ENCODE measurements at places on chromosomes 1 and 21. TPM values are rescaled to one million over a fixed set of nuclear protein-coding genes. Genes with fewer than 3 reads are reported as not detected.

GRCh38 chr1:115757856-115758255 lies 10.7 kb downstream of the CASQ2 start:
- DNase-seq = no peak

DNA sequence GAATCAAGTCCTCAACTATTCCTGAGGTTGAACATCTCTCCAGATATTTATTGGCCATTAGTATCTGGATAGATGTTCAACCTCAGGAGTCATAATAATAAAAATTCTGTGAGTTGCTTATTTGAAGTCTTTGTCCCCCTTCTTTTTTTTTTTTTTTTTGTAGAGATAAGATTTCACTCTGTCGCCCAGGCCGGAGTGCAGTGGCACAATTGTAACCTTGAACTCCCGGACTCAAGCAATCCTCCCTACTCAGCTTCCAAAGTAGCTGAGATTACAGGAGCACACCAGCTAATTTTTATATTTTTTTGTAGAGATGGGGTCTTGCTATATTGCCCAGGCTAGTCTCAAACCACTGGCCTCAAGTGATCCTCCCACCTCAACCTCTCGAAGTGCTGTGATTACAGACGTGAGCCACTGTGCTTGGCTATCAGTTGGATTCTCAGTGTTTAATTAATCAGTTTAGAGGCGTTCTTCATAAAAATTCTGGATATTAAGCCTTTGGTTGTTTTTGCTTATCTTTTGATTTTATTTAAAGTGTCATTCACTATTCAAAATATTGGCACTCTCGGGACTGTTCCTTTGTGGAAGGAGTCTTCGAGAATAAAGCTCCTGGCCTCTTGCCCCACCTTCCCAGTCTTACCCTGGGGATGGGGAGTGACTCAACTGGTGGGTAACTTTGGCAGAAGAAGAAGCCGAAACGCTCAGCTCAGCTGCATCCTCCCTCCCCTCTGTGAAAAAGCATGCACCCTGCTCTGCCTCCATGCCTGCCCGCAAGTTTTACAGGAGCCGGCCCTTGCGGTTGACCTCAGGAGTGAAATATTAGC lies 11.2 kb upstream of the HYI start:
- DNase-seq = no peak

Gene LRRC38
- polyA plus RNA-seq = not detected

Gene MPL
- polyA plus RNA-seq = not detected

DNA sequence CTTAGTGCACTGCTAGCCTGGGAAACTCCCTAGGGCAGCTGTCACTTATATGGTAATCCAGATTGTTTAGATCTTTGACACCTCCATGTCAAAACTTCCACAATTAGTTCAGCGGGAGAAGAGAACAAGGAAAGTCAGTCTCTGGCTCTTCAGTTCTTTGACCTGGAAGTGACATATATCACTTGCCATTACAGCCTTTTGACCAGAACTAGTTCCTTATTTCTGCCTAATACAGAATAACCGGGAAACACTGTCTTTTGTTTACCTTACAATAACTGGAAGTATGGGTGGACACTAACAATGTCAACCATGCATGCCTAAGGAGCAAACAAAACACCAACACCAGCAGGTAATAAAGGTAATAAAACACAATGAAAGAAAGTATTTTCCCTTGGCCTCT lies 68.3 kb downstream of the C4BPA start:
- DNase-seq = no peak

DNA sequence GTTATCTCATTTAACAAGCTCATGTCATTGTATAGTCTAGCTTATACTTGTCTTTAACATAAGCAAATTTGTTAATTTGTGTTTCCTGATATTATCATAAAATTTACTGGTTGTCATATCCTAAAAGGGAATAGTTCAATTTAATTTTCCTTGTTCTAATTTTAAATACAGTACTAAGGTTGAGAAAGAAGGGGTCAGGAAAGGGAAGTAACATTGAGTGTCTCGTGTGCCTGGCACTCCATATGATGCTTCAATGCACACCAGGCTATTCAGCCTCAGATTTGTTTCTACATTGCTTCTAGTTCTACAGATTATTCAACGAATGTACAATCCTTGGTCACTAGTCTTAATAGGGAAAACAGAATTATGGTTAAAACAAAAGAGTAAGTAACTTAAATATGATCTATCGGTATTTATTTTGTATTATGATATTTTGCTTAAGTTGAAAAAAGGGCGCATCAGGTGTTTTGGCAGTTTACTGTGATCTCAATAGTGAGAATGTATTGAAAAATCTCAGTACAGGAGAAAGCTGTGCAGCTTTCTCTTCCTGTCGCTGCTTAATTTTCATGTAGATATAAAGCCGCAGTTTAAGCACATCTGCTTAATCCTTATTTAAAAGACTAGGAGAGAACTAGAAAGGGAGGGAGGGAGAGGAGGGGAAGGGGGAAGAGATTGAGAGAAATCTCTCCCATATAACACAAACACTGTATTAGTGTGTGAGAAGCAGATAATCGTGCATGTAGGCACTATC lies 13.0 kb downstream of the PTPRC start:
- no peak for DNase-seq

Gene CD52
- 3.3 TPM for polyA plus RNA-seq

Gene KIF17
- 1.1 TPM for polyA plus RNA-seq

Gene NBL1
- polyA plus RNA-seq = 3.3 TPM

GRCh38 chr21:38183961-38184360 lies 72.8 kb upstream of the KCNJ15 start:
- DNase-seq = no peak

- no peak for DNase-seq
Measured at GRCh38 chr1:8003438-8004112, 22.5 kb downstream of the ERRFI1 start.

Gene HS2ST1
- polyA plus RNA-seq = 16.0 TPM

- DNase-seq = peak; percentile 25
Measured at GRCh38 chr1:110494522-110495406, 24.2 kb downstream of the KCNA10 start.

Gene FOXD2
- polyA plus RNA-seq = not detected

- no peak for DNase-seq
Measured at GRCh38 chr1:163657719-163658118, 336.0 kb downstream of the NUF2 start.

- no peak for DNase-seq
Measured at GRCh38 chr1:60374537-60374936, 301.0 kb upstream of the C1orf87 start.

Gene ST3GAL3
- 35.7 TPM for polyA plus RNA-seq

GRCh38 chr1:2314803-2315673 lies 76.3 kb downstream of the MORN1 start:
- peak; percentile 74 for DNase-seq

DNA sequence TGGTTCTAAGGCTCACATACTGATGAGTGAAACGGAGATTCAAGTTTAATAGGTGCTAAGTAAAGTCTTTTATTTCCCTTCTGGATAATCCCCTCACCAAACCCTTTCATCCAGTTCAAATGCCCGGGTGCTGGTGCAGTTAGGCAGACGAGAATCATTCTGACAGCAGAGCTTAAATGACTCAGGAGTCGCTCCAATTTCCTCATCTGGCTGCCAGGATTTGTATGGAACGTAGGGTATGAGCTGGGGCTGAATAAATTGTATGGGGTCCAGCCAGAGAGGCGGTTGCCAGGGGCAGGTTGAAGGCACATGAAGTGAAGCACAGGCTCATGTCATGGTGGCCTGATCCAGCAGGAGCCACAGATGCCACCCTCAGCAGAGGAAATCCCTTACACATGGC lies 76.0 kb downstream of the PAPPA2 start:
- no peak for DNase-seq

Gene SHE
- polyA plus RNA-seq = 2.0 TPM

DNA sequence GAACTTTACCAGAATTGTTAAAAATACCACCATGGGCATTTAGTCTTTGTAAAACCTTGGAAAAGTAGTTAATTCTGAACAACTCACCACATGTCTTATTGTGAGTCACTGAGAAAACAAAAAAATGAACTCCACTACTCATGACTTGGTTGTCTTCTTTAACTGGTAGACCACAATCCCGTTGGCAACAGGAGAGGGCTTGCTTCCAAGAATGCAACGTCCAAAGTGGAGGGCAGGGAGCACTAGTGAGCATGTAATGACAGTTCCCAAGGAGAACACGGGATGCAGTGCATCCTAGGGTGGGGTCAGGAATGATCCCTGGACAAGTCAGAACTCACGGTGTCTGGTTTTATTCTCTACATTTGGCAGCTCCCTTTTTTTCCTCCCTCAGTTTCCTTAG lies 15.2 kb upstream of the HMCN1 start:
- peak; percentile 18 for DNase-seq

DNA sequence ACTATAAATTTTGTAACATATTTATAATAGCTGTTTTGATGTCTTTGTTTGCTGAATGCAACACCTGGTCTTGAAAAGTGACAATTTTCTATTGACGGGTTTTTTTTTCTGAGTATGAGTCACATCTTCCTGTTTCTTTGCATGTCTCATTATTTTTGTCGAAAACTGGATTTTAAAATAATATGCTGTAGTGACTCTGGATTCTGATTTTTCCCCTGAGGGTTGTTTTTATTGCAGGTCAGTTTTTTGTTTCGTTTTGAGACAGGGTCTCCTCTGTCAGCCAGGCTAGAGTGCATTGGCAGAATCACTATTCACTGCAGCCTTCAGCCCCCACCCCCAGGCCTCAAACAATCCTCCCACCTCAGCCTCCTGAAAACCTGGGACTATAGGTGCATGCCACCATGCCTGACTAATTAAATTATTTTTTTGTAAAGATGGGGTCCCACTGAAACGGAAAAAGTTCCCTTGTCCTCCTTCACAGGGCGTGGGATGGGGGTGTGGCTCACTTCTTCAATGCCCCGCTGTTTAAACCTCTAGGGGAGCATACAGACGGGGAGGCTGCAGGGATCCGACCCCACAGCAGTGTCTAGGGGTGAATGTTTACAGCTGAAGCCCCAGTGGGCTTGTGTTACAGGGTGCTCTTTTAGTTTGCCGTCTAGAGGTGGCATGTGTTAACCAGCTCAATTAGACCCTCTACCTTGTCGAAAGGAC lies 11.3 kb upstream of the PPIE start:
- no peak for DNase-seq

- no peak for DNase-seq
Measured at GRCh38 chr1:160742428-160743127, 3.5 kb downstream of the SLAMF7 start.

DNA sequence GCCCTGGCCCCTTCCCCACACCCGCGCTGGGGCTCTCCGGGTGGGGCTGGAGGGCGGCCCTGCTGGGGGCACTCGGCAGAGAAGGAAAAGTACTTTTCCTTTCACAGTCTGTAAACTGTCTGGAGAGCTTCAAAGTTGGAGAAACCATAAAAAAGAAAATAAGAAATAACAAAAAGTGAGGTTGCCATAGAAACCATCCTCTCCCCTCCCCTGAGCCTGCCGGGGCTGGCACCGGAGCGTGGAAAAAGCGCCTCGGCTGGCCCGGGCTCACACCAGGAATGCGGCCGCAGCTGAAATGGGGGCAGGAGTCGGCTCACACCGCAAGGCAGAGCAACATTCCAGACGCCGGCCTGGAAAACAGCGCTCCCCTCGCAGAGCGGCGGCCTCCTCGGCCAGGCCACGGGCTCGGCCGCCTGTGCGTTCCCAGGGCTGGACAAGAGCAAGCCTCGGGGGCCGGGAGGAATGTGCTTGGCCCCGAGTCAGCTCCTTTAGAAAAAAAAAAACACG lies 69.2 kb downstream of the MORN1 start:
- DNase-seq = peak; percentile 71

DNA sequence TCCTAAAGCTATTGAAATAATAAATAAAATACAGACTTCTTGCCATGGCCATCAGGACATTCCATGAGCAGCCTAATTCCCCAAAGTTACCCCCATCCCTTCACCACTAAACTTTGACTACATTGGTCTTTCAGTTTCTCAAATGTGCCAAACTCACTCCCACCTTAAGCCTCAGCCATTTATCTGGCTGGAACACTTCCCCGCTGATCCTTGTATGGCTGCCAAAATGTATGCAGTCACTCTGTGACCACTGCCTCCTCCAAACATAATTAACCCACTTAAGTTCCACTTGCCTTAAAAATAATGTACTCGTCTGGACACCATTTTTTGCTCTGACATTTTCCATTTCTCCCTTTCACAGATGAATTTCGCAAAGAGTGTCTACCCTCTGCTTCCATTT lies 407.4 kb downstream of the NTNG1 start:
- DNase-seq = no peak

Gene C1orf105
- 21.5 TPM for polyA plus RNA-seq

GRCh38 chr21:33441489-33442477 lies 38.0 kb downstream of the TMEM50B start:
- DNase-seq = peak; percentile 32

- no peak for DNase-seq
Measured at GRCh38 chr1:11571906-11572616, 82.2 kb downstream of the FBXO2 start.

DNA sequence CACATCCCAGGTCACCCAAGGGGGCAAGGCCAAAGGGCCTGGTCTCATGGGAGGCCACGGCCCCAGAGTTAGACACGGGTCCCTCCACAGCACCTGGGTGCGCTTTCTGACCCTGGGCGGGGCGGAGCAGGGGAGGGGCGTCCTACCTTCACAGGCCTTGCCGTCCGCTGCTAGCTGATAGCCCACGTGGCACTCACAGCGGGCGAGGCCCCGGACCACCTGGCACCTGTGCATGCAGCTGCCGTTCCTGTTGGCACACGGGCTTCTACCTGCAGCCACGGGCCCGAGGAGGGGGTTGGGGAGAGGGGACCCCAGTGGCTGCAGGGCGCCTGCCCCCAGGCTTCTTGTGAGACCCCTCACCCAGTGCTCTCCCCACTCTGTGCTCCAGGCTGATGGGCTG lies 59.9 kb downstream of the ARHGEF16 start:
- DNase-seq = no peak

Gene SLC2A1
- 215 TPM for polyA plus RNA-seq

DNA sequence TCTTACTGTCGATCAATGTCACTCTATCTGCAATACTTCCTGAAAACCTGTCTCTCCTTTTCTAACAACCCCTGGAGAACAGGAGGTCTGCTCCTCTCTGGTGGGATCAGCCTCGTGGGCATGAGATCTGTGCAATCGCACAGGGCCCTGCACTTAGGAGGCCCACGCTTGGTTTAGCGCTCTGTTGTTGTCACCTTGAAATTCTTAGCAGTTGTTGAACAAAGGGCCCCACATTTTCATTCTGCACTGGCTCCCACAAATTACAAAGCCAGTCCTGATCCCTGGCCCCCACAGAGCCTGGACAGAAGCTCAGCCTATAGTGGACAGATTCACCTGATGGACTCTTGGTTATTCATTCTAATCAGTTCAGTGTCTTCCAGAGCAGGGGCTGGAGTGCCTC lies 18.6 kb downstream of the SPOCD1 start:
- DNase-seq = no peak

Gene AZIN2
- 18.6 TPM for polyA plus RNA-seq

DNA sequence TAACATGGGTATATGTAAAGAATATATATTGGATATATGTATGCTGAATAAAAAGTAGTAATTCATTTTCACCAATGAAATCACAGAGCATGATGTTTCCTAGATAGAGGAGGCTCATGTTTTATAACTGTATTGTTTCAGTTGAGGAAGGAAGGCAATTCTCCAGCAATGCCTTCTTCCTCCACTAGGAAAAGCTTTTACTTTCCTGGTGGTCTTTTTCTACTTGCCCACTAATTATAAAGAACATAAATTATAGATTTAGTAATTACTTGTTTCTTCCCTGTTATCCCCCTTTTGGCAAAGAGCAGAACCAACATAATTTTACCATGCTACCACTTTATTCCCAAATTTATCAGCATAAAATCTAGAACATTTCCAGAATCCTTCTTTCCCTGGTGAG lies 159.0 kb downstream of the PLA2G4A start:
- no peak for DNase-seq

Measured in cardiac muscle cell (in vitro differentiated cells and primary cell).